Esophagus muscularis mucosa (tissue), 4 donors: ENCODE measurements at places on chromosomes 6 and 20.

DNA sequence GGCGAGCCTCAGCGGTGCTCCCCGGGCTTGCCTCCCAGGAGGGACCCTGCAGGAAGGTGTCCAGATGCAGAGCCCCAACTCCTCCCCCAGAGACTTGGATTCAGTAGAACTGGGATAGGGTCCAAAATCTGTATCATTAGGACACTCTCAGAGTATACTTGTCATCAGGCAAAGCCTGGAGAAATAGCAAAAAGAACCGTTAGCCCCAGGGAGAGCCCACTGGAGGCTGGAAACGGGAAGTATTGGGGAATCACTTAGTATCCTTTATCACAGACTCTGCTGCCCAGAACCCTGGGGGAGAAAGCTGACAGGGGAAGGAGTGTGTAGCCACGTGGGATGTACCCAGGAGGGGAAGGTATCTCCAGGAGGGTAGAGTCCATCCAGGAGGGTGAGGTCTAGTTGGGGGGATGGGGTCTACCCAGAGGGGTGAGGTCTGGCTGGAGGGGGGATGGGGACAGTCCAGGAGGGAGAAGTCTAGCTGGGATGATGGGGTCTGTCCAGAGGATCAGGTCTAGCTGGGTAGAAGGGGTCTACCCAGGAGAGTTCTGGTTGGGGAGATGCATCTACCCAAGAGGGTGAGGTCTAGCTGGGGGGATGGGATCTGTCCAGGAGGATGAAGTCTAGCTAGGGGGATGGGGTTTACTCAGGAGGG is 107.2 kb downstream of the LY86 start:
- H3K4me3 ChIP-seq = no peak overlapping the region
- peak overlapping the region; percentile 59 for H3K27ac ChIP-seq
- H3K27me3 ChIP-seq = no peaks in the 10 kb centered on the region
- H3K4me1 ChIP-seq = peaks cover 44% of the 10 kb centered on the region
- H3K36me3 ChIP-seq = no peaks in the 10 kb centered on the region

DNA sequence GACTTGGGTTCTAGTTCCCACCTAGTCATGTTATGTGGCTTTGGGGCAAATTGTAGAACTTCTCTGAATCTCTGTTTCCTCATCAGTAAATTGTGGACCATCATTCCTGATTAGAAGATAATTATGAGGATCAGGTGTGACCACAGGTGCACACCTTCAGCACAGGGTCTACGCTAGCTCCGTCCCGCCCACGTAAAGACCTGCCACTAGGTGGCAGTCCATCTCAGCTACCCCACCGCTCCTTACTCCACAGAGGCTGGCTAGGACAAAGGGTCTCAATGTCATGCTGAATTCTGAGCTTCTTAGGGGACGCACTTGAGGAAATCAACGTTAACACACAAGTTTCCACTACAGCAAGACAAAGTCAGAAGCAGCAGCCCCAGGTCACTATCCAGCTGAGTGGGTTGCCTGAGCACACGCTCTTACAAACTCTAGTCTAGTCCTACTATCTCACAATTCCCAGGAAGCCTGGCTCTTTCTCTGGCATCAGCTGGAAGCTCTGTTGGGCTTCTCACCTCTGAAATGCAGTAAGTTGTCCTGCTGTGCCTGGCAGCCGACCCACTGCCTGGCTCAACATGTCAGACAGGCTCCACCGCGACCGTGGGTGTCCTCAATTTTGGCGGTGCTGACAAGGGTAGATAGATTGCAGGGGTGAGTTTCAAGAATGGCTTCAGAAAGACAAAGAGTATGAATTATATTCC is 2.0 kb upstream of the PLCG1 start:
- no peak for DNase-seq
- peaks cover 38% of the 10 kb centered on the region for H3K4me1 ChIP-seq
- H3K36me3 ChIP-seq = no peaks in the 10 kb centered on the region
- H3K4me3 ChIP-seq = no peak overlapping the region
- H3K27me3 ChIP-seq = no peaks in the 10 kb centered on the region
- no peak overlapping the region for H3K27ac ChIP-seq

DNA sequence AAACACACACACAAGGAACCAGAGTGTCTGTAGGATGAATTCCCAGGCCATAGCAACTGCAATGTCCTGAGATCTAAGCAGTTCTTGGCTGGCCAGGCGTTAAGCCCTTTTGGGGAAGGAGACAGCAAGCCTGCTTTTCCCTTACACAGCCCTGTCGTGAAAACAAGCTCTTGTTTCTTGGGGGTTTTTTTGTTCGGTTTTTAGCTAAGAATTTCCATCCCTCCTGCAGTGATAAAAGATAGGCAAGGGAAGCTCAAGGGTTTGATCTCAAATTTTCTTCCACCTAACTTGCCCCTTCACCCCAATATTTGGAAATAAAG is 1.5 kb downstream of the TNFRSF21 start:
- peak overlapping the region; percentile 86 for H3K4me3 ChIP-seq
- no peaks in the 10 kb centered on the region for H3K27me3 ChIP-seq
- DNase-seq = peak; percentile 62
- H3K27ac ChIP-seq = peak overlapping the region; percentile 90
- no peaks in the 10 kb centered on the region for H3K36me3 ChIP-seq
- no peaks in the 10 kb centered on the region for H3K4me1 ChIP-seq

GRCh38 chr6:12440981-12441380 is 150.8 kb downstream of the EDN1 start:
- no peaks in the 10 kb centered on the region for H3K27me3 ChIP-seq
- no peaks in the 10 kb centered on the region for H3K36me3 ChIP-seq
- H3K4me3 ChIP-seq = no peak overlapping the region
- H3K27ac ChIP-seq = no peak overlapping the region

GRCh38 chr6:46507426-46507825 is 16.2 kb upstream of the RCAN2 start:
- no peak overlapping the region for H3K27ac ChIP-seq
- no peaks in the 10 kb centered on the region for H3K36me3 ChIP-seq
- H3K4me3 ChIP-seq = no peak overlapping the region
- peaks cover 32% of the 10 kb centered on the region for H3K4me1 ChIP-seq

DNA sequence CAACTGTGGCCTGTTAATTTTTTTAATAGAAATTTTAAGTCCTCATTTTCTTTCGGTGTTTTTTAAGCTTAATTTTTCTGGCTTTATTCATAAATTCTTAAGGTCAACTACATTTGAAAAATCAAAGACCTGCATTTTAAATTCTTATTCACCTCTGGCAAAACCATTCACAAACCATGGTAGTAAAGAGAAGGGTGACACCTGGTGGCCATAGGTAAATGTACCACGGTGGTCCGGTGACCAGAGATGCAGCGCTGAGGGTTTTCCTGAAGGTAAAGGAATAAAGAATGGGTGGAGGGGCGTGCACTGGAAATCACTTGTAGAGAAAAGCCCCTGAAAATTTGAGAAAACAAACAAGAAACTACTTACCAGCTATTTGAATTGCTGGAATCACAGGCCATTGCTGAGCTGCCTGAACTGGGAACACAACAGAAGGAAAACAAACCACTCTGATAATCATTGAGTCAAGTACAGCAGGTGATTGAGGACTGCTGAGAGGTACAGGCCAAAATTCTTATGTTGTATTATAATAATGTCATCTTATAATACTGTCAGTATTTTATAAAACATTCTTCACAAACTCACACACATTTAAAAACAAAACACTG is 10.1 kb downstream of the HFE start:
- no peak overlapping the region for H3K27ac ChIP-seq
- H3K4me3 ChIP-seq = no peak overlapping the region
- no peaks in the 10 kb centered on the region for H3K4me1 ChIP-seq
- DNase-seq = no peak

- H3K36me3 ChIP-seq = no peaks in the 10 kb centered on the region
- DNase-seq = no peak
- no peak overlapping the region for H3K4me3 ChIP-seq
- no peaks in the 10 kb centered on the region for H3K4me1 ChIP-seq
Observed at GRCh38 chr6:101195588-101195987, 197.9 kb upstream of the GRIK2 start.
